Stimulated activated CD4-positive, alpha-beta T cell treated with anti-CD3 and anti-CD28 coated beads, Interleukin-2, amount 100 ng/mL, for 4 hours (primary cell): ENCODE measurements at places on chromosomes 3 and 15.

DNA sequence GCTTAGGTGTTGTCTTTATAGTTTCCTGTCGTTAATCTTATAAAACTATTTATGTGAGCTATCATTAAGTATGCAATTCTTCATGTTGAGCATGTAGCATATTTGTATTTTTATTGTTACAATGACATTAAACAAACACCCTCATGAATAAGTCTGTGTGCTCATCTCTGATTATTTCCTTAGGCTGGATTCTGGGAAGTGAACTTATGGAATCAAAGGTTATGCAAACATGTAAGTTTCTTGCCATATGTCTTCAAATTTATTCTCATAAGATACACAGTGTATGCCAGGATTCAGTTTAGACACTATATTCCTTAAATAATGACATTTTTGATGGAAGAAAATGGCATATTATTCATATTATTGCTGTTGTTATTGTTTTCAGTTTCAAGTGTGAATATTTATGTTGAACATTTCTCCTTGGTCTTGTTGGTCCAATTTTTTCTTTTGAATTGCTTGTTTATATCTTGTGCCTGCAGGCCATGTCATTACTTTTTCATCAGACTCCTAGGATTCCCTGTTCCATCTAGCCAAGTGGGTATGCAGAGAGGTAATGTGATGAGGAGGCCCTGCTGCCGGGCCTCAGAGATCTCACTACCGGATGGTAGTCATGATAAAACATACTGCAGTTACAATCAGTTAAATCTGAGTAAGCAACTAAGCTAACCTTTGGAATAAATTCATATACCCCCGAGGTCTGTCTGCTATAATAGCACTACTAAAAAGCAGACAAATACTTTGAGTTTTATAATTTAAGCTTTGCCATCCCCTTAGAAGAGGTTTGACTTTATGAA is 684.3 kb upstream of the SGO1 start:
- DNase-seq: no peak

DNA sequence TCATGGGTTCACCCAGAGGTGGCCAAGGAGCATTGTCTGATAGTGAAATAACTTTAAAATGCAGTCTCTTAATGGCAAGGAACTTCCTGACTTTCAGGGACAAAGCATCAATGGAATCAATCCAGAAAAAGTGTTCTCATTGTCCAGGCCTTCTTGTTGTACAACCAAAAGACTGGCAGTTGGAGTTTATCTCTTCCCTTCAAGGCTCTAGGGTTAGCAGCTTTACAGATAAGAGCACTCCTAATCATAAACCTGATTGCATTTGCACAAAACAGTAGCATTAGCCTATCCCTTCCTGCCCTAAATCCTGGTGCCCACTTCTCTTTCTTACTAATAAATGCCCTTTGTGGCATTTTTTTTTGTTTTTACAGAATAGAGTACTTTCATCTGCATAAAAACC is 43.3 kb upstream of the VIPR1 start:
- no peak for DNase-seq

GRCh38 chr15:52337198-52337853 is 41.7 kb upstream of the MYO5C start:
- no peak for DNase-seq

DNA sequence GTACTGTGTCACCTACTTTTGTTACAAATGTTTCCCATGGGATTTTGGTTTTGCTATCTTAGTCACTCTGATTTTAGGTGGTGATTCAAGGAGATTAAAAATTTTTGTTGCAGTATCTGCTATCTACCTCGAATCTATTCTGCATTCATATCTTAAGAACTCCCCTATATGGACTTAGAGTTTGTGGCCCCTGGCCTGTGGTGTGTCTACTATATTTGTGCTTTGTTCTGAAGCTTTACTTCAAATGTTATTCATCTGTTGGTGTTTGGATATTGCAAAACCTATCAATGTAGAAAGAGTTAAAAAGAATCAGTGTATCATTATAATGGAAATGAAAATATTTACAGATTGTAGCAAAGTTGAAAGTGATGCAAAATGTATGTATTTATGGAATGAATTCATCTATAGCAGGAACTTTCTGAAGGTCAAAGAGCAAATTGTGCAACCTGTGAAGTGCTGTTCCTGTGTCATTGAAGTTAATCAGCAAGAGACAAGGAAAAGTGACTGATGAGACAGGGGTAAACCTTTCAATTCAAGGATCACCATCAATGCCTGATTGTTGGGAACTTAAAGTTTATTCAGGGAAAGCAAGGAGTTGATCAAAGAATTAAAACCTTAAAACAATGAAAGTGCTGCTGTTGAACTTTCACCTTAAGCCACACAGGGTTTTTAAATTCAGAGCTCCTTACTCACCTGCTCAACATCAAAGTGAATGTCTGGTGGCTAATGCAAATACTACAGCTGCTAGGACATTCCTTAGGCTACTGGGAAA is 71.0 kb downstream of the SLMAP start:
- no peak for DNase-seq

DNA sequence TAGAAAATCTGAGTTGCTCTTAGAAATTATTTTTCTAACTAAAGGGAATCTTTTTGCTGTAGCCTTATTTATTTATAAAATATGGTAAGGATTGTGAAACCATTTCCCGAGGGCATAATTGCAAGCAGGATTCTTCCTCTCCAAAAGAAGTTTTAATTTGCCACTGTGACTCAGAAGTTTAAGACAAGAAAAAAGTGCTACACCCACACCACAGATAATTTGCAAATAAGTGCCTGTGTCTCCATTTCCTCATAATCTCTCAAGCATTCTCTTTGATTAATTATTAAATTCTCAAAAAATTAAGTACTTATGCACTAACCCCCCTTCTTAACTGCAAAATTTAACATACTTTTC is 43.6 kb downstream of the RASA2 start:
- no peak for DNase-seq
